ENCODE measurements at places on chromosomes 3 and 15.
A peak's percentile ranks its signal among the peaks of the same experiment; 100 is the strongest.

DNA sequence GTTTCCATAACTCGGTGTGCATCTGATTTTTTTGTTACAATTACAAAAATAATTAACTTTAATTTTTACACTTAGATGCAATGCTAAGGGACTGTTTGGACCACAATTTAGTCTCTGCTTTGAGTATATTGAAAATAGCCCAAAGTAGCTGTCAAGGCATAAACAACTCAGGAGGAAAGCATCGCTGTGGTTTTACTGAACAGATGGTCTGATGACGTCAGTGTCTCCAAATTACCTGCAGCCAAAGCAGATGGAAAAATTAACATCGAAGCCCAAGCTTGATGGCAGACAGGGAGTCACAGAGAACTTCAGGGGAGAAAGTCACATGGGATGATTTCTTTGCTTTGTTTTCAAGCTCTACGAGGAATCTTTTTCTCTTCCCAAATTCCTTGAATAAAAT is 83.1 kb upstream of the PLCL2 start:
- DNase-seq, result peak; percentile 25

DNA sequence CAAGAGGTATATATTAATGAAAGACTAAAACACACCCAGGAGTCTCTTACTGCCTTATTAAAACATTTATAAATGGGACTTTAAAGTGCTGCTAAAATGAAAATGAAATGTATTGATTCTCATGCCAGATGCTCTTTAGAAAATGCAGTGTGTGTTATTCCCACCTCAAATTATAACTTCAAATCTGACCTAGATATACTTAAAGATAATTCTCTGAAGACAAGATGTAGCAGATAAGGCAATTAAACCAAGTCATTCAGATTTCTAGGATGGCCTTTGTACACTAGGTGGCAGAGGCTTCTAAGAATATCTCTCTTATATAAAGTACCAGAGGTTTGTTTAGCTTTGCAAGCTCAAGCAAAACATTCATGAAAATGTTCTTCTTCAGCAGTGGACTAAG is 26.9 kb upstream of the GOLGA8B start:
- no peak for DNase-seq

DNA sequence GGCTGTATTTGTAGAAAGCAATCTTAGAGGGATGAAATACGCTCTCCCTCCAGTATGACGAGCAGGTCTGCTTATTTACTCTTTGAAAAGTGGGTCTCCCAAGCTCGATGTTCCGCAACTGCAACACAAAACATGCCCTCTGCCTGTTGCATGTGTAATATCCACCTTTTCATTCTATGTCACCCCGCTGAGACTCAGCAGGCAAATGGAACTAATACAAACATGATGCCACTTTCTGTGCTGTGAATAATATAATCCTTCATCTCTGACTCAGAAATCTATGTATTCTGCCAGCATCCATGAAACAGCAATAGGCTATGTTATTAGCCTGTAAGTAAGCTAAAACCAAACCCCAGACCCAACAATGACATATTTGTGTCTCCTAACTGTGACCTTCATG is 200.8 kb upstream of the TMCO5A start:
- no peak for DNase-seq

GRCh38 chr3:124435467-124435866 is 294.8 kb upstream of the UMPS start:
- DNase-seq, result no peak

DNA sequence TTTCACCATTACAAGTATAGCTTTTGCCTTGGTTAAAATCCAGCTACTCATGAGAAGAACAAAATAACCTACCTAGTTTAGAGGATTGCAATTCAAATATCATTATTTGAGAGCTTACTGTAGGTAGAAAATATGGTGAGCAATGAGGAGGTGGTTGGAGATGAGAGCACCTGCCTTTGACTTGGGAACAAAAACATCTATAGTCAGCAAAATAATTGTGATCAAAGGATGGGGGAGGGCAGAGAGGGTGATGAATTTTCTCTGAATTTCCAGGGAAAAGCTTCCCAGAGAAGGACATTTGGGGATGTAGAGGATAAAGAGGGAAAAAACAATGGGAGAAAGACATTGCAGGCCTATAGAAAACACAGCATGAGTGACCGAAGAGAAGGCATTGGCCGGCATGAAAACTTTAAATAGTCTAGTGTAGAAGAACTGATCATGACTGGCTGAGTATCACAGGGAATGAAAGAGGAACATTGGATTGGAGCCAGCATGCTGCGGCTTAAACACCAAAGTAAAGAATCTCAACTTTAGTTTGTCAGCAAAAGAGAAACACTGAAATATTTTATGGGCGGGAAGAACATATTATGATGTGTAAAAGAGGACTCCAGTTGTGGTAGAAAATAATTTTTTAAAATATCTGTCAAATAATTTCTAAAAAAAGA is 581.3 kb downstream of the UNC13C start:
- no peak for DNase-seq
